ENCODE measurements at places on chromosomes 2 and 18.

DNA sequence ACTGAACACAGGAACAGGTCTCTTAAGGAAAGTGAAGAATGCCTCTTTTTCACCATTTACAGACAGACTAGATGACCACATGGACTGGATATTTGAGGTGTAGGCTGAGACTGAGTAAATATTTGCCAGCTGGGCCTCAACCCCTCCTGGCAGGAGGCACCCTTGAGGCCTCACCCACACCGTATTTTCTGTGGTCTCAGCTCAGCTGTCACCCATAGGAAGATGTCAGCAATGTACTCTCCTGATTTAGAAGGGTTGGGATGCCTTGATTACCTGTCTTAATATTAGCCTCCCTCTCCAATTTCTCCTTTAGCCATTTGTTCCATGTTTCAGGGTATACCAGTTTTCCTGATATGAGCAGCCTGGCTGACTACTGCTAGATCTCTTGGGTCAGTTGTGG lies 20.3 kb downstream of the ADCYAP1 start:
- DNase-seq, result no peak

GRCh38 chr2:115292742-115293141 lies 850.3 kb downstream of the DPP10 start:
- DNase-seq, result no peak

GRCh38 chr2:81334046-81334445 lies 1029.5 kb upstream of the LRRTM1 start:
- DNase-seq, result no peak

DNA sequence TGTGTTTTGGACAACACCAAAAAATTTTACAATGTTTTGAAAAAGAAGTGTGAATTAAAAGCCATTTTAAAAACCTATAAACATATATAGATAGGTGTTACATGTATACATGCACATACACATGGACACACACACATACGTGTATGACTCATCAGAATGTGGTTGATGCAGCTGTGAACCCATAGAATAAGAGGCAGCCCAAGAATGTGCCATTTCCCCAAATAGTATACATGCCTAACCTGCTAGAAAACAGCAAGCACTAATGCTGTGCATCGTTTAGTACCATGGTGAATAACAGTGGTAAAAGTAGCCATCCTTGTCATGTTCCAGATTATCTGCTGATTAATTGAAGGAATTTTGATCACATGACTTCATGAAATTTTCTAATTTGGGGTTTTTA lies 149.0 kb downstream of the DSEL start:
- no peak for DNase-seq

DNA sequence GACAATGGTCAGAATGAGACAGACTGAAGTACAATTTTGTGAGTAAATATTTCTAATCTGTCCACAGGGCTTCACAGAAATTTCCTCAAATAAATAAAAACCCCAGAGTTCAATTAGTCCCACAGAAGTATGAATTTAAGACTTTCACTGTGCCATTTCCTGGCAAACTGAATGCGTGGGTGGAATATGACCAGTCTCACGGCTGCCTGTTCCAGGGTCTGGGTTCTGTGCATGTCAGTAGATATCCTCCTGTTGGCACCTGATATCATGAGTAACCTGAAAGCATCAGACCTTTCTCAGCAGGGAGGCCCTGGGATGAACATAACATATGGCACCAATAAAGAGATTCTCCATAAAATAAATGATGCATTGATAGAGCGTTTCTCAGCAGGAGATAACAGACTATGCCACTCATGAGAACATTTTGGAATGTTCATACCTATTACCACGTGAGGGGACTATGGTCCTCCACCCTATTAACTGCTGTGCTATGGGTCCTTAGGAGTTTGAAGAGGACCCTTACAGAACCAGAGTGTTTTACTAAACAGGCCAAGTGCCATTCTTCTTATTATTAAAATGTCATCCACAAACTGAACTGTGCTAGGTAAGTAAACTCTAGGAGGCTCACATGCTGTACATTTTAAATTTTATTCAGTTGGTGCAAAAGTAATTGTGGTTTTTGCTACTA lies 10.6 kb upstream of the MALL start:
- DNase-seq, result no peak

DNA sequence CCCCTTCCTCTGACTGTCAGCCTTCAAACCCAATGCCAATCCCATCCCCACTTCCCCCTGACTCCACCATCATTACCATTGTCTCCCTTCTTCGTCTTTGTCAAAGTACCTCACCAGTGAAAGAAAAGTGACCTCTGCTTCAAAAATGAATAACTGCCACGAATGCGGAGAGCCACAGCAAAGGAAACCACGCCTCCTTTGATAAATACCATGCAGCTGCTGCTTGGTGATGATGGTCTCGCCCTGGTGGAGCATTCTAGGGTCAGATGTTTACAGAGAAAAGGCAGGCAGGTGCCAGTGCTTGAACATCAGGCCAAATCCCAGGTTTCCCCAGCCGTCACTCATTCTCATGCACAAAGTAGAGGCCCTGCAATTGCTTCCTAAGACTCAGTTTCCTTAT lies 162.2 kb downstream of the BCL11A start:
- DNase-seq, result no peak

DNA sequence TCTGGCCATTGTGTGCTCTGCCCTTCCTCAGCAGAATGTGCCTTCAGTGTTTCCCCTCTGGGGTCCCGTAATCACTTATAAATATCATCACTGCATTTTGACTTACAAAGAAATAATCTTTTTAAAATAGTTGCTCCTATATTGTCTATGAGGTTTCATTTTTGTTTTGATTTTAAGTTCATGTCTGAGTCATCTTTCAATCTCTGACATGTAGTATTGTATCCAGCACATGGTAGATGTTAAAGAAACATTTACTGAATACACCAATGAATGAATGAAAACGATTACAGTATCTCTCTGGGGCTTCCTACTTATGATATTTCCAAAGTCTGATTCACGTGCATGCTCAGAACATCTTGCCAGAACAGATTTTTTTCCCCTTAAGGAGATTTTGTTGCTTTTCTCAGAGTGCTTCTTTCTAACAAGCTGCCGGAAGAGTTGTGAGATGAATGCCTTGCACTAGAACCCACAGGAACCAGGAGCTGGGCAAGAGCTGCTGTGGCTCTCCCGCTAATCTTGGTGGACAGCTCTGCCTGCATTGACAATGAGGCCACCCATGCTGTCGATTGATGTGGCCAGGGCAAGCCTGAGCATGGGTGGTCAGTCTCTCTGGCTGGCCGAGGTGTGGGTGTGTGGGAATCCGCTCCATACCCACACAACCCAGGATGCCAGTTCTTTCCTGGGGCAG lies 199.4 kb downstream of the CYRIA start:
- no peak for DNase-seq

GRCh38 chr2:33607905-33608304 lies 8.8 kb upstream of the FAM98A start:
- no peak for DNase-seq

GRCh38 chr2:110866045-110866444 lies 133.7 kb downstream of the ACOXL start:
- DNase-seq, result no peak

GRCh38 chr18:33593261-33593660 lies 15.2 kb downstream of the ASXL3 start:
- no peak for DNase-seq

- no peak for DNase-seq
Measured at GRCh38 chr2:239399921-239400595, 762 bp downstream of the HDAC4 start.

DNA sequence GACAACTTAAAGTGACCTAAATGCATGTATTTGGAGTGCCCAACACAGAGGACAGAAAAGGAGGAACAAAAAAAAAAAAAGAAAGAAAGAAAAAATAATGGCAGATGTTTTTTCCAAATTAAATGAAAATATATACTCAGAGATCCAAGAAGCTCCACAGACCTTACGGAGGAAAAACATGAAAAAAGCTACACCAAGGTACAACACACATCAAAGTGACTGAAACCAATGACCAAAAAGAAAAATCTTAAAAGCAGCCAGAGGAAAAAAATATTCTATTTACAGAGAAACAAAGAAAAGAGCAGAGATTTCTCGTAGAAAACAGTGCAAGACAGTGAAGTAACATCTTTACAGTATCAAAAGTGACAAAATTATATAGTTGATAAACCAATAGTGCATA lies 5.1 kb downstream of the FANCL start:
- DNase-seq, result no peak
